ENCODE measurements at places on chromosomes 6 and 20. TPM values are rescaled to one million over a fixed set of nuclear protein-coding genes. Genes with fewer than 3 reads are reported as not detected.

The SLC35D3 gene
- total RNA-seq, result 0.10 TPM

- DNase-seq, result peak; percentile 74
Observed at GRCh38 chr6:148934539-148934938, 187.7 kb downstream of the UST start.

DNA sequence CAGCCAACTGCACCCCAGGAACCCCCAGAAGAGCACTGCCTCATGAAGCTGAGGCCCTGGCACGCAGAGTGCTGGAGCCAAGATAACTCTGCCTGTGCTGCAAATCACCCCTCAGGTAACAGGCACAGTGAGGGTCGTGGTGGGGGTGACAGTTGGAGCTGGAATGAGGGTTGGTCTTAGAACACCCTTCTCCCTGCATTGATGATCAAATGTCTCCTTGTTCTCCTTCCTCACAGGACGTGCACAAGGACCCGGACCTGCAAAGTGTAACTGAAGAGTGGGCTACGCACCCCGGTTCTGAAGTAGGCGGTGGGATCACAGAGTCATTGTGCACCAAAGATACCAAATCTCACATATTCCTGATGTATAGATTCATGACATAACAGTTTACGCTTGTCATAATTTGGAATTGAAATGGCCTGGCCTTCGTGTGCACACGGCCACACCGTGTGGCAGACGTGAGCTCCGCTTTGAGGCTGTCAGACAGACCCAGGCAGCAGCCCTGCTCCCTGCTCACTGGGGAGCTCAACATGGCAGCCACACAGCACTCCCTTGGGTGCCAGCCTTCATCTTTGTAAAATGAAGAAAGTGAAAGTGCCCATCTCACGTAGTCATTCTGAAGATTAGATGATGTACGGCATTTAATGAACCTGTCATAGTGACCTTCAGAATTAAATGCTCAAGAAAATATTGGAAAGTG lies 8.8 kb downstream of the THBS2 start:
- DNase-seq, result no peak

- DNase-seq, result no peak
Observed at GRCh38 chr20:10665027-10665561, 8.7 kb downstream of the JAG1 start.

The APCDD1L gene
- total RNA-seq, result 3.0 TPM
